ENCODE measurements at places on chromosomes 3 and 15.

DNA sequence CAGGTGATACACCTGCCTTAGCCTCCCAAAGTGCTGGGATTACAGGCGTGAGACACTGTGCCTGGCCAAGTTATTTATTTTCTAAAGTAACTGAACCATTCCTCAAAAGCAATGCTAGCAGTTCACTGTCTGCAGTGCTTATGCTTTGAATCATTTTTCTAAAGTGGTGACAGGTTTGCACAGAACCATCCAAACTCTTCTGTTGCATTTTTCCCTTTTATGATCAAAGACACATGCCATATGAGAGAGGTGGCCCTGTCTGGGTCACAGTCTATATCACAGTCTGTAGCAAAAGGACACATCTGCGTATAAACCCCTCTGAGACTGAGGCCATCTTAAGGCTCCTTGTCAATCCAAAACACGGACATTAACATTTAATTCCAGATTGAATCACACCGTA is 17.2 kb downstream of the CDCP1 start:
- H3K4me3 ChIP-seq, result no peak overlapping the region
- DNase-seq, result no peak
- no peak overlapping the region for H3K27ac ChIP-seq
- no peaks in the 10 kb centered on the region for H3K27me3 ChIP-seq
- no peaks in the 10 kb centered on the region for H3K4me1 ChIP-seq
- H3K36me3 ChIP-seq, result no peaks in the 10 kb centered on the region

DNA sequence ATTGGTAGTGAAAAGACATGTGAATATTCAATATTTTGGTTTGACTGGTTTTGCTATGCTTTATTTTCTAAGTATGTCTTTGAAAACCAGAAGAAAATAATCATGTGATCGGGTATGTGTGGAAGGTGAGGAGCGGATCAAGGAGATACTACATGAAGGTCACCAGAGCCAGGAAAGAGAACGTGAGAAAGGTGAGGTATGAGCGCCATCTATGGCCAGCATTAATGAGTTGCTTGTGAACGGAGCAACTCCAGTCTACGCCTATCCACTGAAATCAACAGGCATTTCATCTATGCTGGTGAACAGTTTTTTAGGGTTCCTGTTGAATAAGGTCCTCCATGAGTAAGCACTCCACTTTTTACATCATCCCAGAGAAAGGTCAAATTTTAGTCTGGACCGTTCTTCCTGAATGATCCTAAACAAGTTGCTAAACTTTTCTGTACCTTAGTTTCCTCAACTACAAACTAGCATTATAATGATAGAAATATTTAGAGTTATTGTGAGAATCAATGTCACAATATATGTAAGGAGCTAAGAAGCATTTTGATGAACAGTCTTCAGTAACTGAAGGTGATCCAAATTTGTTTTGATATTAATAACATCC is 1435.2 kb upstream of the CADM2 start:
- H3K4me3 ChIP-seq, result no peak overlapping the region
- DNase-seq, result no peak
- no peaks in the 10 kb centered on the region for H3K4me1 ChIP-seq
- H3K27me3 ChIP-seq, result no peaks in the 10 kb centered on the region
- no peak overlapping the region for H3K27ac ChIP-seq
- H3K36me3 ChIP-seq, result no peaks in the 10 kb centered on the region

DNA sequence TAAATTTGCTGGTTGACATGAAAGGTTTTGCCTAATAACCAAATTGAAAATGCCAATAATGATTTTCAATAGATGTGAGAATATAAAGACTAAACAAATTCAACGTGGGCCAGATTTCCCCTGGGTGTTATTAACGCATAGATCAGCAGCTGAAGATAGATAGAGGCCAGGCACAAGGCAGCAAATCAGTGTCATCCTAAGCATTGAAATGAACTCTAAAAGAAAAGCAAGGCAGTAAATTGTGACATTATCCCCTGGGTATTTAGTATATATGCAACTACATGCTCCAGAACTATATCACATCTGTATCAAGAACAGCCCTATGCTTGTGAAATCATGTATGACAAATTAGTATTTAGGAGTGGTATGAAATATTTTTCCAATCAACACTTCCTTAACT is 167.1 kb upstream of the EPHA3 start:
- no peaks in the 10 kb centered on the region for H3K36me3 ChIP-seq
- H3K27me3 ChIP-seq, result no peaks in the 10 kb centered on the region
- no peak overlapping the region for H3K4me3 ChIP-seq
- no peak overlapping the region for H3K27ac ChIP-seq

DNA sequence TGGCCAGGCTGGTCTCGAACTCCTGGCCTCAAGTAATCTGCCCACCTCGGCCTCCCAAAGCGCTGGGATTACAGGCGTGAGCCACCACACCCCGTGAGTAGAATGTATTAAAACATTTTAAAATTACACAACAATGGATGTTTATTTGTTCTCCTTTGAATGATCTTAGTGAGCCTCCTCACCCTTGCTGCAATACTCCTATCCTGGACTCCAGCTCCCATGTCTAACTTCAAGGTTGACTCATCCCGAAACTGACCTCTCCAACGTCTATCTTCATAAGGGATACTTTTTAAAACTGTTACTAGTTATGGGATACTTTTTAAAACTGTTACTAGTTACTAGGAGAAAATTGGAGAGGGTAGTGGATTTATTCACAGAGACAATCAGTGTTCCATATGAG is 17.8 kb upstream of the RHCG start:
- no peak overlapping the region for H3K4me3 ChIP-seq
- DNase-seq, result no peak
- no peaks in the 10 kb centered on the region for H3K36me3 ChIP-seq
- no peak overlapping the region for H3K27ac ChIP-seq

DNA sequence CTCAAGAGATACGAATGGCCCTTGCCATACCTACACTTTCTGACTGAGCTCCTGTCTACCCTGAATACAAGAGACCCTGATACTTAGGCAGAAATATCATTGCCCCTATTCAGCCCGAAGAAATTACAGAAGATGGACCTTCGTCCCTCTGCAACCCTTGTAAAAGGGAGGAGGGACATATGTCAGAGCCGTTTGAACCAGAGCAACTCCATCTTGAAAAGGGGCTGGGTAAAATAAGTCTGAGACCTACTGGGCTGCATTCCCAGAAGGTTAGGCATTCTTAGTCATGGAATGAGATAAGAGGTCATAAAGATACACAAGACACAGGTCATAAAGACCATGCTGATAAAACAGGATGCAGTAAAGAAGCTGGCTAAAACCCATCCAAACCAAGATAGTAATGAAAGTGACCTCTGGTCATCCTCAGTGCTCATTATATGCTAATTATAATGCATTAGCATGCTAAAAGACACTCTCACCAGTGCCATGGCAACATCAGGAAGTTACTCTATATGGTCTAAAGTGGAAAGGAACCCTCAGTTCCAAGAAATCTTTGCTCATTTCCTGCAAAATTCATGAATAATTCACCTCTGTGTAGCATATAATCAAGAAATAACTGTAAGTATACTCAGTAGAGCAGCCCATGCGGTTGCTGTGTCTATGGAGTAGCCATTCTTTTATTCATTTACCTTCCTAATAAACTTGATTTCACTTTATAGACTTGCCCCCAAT is 49.7 kb upstream of the GPD1L start:
- no peak for DNase-seq
- no peak overlapping the region for H3K4me3 ChIP-seq
- H3K27me3 ChIP-seq, result no peaks in the 10 kb centered on the region
- no peaks in the 10 kb centered on the region for H3K4me1 ChIP-seq

DNA sequence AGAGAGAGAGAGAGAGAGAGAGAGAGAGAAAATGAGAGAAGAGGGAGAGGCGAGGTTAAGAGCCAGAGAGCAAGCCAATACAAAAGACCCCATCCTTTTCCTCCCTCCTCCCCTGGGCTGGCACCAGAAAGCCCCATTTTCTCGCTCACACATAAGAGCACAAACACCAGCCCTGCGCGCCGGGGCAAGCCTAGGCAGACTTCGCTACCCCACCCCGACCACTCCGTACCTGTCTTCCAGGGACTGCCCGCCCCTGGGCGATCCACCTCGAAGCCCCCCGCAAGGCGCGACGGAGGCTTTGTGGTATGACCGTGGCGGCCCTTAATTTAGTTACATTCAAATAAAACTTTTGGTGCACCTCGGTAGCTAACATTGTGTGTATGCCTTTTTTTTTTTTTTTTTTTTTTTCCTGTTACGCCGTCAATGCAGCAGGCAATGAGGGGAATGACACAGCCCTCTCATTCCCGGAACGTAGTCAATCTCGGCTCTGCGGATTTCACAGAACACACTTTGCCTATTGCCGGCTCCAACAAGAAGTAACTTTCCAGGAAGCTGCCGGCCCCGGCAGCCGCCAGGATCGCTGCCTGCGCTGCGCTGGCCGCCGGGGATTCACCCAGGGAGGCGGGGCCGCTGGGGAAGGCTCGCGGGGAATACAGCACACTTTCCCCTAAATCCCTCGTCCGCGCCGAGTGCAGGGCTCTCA is 7.7 kb downstream of the BCL6 start:
- peak overlapping the region; percentile 68 for H3K27ac ChIP-seq
- H3K4me3 ChIP-seq, result peak overlapping the region; percentile 81
- peak; percentile 56 for DNase-seq
- H3K36me3 ChIP-seq, result no peaks in the 10 kb centered on the region
- peaks cover 26% of the 10 kb centered on the region for H3K4me1 ChIP-seq

GRCh38 chr15:51314391-51315337 is 23.7 kb downstream of the CYP19A1 start:
- no peaks in the 10 kb centered on the region for H3K4me1 ChIP-seq
- no peak overlapping the region for H3K4me3 ChIP-seq
- H3K27me3 ChIP-seq, result no peaks in the 10 kb centered on the region

- no peaks in the 10 kb centered on the region for H3K27me3 ChIP-seq
- H3K36me3 ChIP-seq, result no peaks in the 10 kb centered on the region
- no peak for DNase-seq
- no peak overlapping the region for H3K27ac ChIP-seq
- no peak overlapping the region for H3K4me3 ChIP-seq
These were observed 6.2 kb upstream of the TIMMDC1 start for GRCh38 chr3:119492128-119492527.

DNA sequence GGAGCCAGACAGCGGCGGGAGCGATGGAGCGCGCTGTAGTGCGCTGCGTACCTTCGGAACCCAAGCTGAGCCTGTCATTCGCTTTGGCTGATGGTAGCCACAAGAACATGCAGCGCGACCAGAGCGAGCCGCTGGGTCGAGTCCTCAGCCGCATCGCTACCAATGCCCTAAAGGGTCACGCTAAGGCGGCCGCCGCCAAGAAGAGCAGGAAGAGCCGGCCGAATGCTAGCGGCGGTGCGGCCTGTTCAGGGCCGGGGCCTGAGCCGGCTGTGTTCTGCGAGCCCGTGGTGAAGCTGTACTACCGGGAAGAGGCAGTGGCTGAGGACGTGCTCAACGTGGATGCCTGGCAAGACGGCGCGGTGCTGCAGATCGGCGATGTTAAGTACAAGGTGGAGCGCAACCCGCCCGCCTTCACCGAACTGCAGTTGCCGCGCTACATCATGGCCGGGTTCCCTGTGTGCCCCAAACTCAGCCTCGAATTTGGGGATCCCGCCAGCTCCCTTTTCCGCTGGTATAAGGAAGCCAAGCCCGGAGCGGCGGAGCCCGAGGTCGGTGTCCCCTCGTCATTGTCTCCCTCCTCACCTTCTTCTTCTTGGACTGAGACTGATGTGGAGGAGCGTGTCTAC is 498 bp downstream of the PDE12 start:
- peak; percentile 60 for DNase-seq
- H3K27ac ChIP-seq, result peak overlapping the region; percentile 88
- H3K4me3 ChIP-seq, result peak overlapping the region; percentile 55
- no peaks in the 10 kb centered on the region for H3K36me3 ChIP-seq

- H3K36me3 ChIP-seq, result no peaks in the 10 kb centered on the region
- no peak for DNase-seq
- H3K4me3 ChIP-seq, result no peak overlapping the region
- no peaks in the 10 kb centered on the region for H3K4me1 ChIP-seq
- no peaks in the 10 kb centered on the region for H3K27me3 ChIP-seq
- no peak overlapping the region for H3K27ac ChIP-seq
These were observed 121.1 kb downstream of the SHQ1 start for GRCh38 chr3:72727172-72727571.

DNA sequence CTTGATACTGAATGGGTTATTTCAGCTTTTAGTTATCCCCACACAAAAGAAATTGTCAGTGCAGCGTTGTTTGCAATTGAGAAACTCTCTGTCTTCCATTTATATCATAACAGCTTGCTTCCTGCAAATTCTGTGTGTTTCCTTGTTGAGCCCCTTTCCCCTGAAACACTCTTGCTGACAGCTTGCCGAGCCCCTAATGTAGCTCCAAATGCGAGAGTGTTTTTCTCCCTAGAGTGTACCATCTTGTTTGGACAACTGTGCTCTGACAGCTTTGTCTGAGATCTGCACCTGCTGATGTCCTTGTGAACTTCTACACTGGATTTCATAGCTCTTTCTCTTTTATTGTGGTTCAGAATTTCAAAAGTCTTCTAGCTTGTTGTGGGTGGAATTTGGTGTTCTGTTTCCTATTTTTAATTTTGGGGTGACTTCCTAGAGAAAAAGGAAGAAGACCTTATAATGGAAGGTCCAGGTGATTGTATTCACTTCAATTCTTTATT is 343.5 kb downstream of the PDCD6IP start:
- H3K4me1 ChIP-seq, result no peaks in the 10 kb centered on the region
- H3K36me3 ChIP-seq, result no peaks in the 10 kb centered on the region
- no peak overlapping the region for H3K27ac ChIP-seq
- DNase-seq, result no peak
- no peaks in the 10 kb centered on the region for H3K27me3 ChIP-seq

DNA sequence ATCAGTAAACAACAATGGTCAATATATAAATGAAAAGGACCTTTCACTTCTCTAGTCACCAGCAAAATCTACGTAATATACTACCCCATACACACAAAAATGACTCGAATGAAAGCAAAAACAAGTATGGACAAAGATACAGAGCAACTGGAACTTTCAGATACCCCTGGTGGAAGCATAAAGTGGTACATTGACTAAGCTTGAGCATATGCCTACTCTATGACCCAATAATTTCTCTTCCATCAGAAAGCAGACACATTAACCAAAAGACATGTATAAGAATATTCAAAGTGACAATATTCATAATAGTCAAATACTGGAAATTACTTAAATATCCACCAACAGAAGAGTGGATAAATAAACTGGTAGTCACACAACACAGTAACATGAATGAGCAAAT is 86.0 kb downstream of the EFL1 start:
- no peaks in the 10 kb centered on the region for H3K36me3 ChIP-seq
- no peaks in the 10 kb centered on the region for H3K27me3 ChIP-seq
- no peak for DNase-seq

- H3K27ac ChIP-seq, result no peak overlapping the region
- H3K27me3 ChIP-seq, result no peaks in the 10 kb centered on the region
- peak overlapping the region; percentile 8 for H3K4me3 ChIP-seq
These were observed 444.9 kb upstream of the TBL1XR1 start for GRCh38 chr3:177642042-177642803.

- no peak overlapping the region for H3K27ac ChIP-seq
- no peaks in the 10 kb centered on the region for H3K27me3 ChIP-seq
- no peaks in the 10 kb centered on the region for H3K4me1 ChIP-seq
- H3K4me3 ChIP-seq, result no peak overlapping the region
- no peaks in the 10 kb centered on the region for H3K36me3 ChIP-seq
These were observed 170.4 kb upstream of the CTDSPL start for GRCh38 chr3:37691213-37691830.

DNA sequence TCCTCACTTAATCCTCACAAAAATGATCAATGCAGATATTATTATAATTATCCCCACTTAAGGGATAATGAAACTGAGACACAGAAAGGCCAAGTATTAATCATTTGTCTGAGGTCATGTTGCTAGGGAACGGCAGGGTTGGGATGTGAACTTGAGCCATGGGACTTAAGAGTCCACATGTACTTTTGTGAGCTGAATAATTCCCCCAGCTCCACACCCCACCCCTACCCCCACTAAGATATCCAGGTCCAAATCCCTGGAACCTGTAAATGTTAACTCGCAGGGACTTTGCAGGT is 290.5 kb upstream of the GADL1 start:
- H3K4me3 ChIP-seq, result no peak overlapping the region
- H3K27ac ChIP-seq, result no peak overlapping the region
- no peaks in the 10 kb centered on the region for H3K27me3 ChIP-seq
- H3K4me1 ChIP-seq, result no peaks in the 10 kb centered on the region
- DNase-seq, result no peak
- H3K36me3 ChIP-seq, result no peaks in the 10 kb centered on the region
